Hematopoietic multipotent progenitor cell treated with erythropoietin and hydrocortisone succinate and interleukin-3 and kit ligand, for 17 days (in vitro differentiated cells): ENCODE measurements at places on chromosomes 7 and 10.

GRCh38 chr7:150340875-150341262 lies 560 bp downstream of the RARRES2 start:
- no peak for DNase-seq

DNA sequence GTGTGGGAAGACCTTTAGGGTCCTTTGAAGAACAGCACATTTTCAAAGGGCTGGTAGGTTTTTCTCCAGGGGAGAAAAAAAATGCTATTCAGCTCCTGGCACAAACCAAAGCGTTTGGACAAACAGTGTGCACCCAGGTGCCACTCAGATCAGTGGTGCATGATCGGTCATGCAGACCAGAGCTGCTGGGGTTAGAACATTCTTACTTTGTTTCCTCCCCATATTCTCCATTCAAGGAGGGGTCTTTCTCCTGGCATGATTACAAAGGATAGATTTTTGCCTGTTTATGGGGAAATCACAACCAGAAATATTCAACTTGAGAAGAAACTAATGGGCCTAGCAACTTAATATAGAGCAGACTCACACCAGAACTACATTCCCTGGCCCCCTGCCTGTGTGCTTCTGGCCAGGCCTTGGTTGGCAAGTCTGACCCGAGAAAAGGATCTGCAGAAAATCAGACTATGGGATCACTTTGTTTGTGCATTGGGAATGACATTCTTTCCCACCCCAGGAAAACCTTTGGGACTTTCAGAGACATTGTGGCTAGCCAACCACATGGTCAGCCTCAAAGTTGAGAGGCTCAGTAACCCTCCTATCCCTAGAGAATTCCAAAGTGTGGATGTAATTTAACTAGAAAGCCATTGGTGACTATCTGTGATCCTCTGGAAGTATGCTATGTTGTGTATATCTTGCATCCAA lies 82.3 kb upstream of the FGL2 start:
- DNase-seq: no peak

- no peak for DNase-seq
Measured at GRCh38 chr7:133434246-133434865, 181.5 kb downstream of the EXOC4 start.

- DNase-seq: no peak
Measured at GRCh38 chr7:148720472-148720871, 21.8 kb downstream of the CUL1 start.

- no peak for DNase-seq
Measured at GRCh38 chr7:107686816-107687387, 26.3 kb downstream of the SLC26A4 start.

GRCh38 chr10:111233439-111233838 lies 156.6 kb downstream of the ADRA2A start:
- no peak for DNase-seq

DNA sequence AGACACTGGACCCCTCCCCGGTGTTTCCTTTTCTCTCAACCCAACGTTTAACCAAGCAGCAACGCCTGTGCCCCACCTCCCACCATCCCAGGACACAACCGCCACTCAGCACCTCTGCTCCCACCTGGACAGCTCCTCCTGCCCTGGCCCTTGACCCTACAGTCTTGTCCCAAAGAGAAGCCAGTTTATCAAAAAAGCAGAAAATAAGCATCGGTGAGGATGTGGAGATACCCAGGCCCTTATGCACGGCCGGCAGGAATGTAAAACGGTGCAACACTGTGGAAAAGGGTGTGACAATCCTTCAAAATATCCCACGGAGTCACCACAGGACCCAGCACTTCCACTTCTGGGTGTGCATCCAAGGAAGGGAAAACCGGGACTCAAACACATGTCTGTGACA lies 176.2 kb upstream of the RNF32 start:
- DNase-seq: no peak

- DNase-seq: no peak
Measured at GRCh38 chr10:6328699-6329423, 126.1 kb downstream of the PFKFB3 start.

- no peak for DNase-seq
Measured at GRCh38 chr7:139597028-139597427, 73.5 kb downstream of the CLEC2L start.

DNA sequence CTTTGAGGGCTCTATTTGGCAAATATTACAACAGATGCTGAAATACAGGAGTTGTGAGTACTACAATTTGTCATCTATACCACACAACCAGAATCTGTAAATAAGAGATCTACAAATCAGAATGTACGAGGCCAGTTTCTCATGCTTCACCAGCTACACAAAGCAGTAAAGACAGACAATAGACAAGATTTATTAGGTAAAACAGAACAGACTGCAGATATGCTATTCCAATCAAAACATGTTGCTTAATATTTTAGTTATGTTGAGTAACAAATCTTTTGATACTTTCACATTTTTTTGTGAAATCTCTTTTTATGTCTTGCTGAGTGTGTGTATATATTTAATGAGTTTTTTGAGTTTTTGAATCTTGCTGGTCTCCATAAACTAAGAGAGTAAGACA lies 109.1 kb downstream of the CHCHD3 start:
- DNase-seq: no peak
